ENCODE measurements at places on chromosomes 3 and 15.

- no peak for DNase-seq
Measured at GRCh38 chr3:150589759-150590158, 13.4 kb upstream of the SELENOT start.

- DNase-seq, result no peak
Measured at GRCh38 chr3:127889976-127890650, 24.9 kb upstream of the KBTBD12 start.

GRCh38 chr15:69472562-69472961 is 19.9 kb downstream of the RPLP1 start:
- DNase-seq, result no peak

DNA sequence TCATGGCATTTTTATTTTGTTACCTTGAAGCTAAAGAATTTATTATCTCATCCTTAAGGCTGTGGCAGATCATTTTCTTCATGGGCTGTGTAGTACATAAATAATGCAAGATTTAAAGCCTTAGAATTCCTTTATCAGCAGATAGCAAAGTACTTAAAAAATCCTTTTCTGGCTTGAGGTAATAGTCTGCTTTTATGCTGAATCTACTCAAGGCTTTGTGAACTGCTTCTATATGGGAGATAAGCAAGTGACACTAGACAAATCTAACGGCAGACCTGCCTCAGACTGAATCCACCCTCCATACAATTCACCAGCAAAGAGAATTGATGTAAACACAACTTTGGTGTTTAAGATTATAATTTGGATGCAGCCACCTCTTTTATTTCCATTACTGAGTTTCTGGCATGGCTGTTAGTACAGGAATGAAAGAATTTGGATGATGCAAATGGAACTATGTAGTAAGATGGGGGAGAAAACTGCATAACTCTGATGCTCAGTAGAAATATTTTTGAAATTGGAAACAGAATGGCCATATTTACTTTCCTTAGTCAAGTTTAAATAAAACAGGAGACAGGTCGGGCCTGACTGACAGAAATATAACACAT is 1121.5 kb downstream of the NAALADL2 start:
- peak; percentile 76 for DNase-seq

GRCh38 chr15:61383421-61383820 is 154.3 kb upstream of the RORA start:
- peak; percentile 73 for DNase-seq

- DNase-seq, result no peak
Measured at GRCh38 chr3:15116032-15116669, 17.2 kb upstream of the RBSN start.

DNA sequence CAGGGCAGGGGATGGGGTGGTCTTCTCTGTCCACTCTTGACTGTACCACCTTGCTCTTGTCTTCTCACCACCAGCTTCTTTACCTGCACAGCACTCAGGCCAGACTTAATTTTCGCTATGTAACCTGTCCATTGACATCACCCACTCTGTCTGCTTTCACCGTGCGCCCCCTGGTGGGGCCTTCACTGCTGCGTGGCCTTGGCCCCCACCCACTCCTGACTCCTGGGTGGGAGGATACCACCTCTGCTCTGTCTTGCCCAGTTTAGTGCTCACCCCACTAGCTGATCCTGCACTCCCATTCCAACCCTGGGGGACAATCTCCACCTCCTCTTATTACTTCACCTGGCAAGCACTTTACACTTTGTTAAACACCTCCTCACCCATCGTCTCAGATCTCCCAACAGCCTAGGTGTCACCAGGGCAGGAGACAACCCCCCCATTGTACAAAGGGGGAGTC is 17.7 kb downstream of the PTH1R start:
- peak; percentile 57 for DNase-seq

- no peak for DNase-seq
Measured at GRCh38 chr3:111571907-111572460, 23.2 kb downstream of the ZBED2 start.

DNA sequence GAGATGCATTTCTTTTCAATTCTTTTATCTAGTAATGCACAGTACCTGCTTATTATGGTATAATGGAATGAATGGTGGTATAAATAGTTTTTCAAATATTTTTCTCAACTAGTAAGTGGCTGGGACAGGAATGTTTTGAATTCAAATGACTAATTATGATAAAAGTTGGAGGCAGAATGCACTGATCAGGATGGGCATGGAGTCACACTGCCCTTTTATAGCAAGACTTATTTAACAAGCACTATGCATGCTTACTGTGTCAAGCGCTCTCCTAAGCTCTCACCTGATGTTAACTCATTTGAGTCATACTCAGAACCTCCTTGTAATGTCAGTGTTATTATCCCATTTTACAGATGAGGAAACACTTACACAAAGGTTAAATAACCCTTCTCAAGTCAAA is 221.8 kb downstream of the FEZF2 start:
- DNase-seq, result peak; percentile 69

DNA sequence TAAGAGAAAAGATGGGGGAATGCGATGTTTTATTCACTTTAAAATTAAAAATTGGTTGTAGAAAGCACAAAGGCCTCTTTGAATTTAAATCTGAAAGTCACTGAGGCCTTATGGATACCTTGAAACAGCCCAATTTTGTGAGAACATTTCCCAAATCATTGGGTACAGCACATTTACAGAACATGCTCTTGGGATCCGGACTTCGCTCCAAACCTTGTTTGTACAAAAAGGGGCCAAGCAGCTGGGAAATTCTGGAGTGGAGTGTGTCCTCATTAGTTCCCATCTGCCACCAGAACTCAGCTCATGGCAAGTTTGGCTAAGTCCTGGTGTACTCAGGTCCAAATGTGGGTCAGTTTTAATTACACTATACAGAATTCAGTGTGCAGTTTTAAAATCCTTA is 254.2 kb downstream of the ZBTB20 start:
- no peak for DNase-seq

DNA sequence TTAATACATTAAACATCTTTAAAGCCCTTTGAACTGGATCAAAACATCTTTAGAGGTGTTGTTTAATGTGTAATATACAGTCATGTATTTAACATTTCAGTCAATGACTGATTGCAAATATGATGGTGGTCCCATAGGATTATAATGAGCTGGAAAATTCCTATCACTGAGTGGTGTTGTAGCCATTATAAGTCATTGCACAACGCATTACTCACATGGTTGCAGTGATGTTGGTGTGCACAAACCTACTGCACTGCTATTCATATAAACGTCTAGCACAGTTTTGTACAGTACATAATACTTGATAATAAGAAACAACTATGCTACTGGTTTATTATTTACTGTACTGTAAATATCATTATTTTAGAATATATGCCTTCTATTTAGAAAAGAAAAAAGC is 75.6 kb downstream of the DTWD1 start:
- DNase-seq, result peak; percentile 13

- DNase-seq, result no peak
Measured at GRCh38 chr15:91068436-91068835, 31.6 kb upstream of the SV2B start.

DNA sequence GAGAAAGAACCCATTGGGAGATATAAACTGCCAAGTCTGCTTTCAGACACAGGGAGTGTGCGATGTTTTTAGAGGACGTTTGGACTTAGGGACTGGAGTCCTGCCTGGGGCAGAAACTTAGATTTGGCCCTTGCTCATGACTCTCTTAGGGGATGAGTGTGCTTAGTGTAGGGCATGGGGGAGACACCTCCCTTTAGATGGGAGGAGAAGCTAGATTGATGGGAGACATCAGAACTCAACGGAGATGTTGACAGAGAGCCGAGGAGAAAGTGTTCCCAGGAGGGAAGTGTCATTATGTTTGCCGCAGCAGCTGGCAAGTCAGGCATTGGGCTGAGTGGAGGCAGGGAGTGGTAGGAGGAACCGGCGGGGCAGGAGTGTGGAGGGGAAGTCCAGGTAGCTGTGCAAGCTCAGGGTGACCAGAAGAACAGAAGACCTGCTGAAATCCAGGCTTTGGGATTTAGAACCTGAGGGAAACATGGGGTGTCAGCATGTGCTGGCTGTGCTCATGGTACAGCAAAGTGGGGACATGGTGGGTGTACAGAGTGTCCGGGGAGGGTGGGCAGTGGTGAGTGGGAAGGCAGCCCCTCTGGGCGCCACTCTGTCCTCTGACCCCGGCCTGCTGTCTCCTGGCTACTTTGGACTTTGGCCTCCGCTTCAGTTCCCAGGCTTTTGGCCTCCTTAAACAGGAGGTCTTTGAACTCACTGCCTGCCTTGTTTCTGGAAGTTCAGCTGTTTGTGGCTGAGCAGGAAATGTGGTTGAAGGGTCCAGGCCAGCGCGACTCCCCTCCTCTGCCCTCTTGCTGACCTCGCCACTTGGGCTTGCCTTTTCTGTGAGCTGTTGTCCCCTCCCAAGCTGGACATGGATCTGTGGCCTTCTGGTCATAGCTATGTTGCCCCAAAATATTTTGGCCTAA is 324.0 kb upstream of the LRRFIP2 start:
- DNase-seq, result no peak

GRCh38 chr3:119293871-119294695 is at the start of gene ARHGAP31:
ARHGAP31 (plus strand) TSS chr3:119294383; CDS start chr3:119294905, 522 bp downstream.
- DNase-seq, result peak; percentile 81

- peak; percentile 73 for DNase-seq
Measured at GRCh38 chr3:161104561-161105551, at the start of gene B3GALNT1. B3GALNT1 (minus strand) TSS chr3:161105349; CDS start chr3:161086754, 18,595 bp downstream.

DNA sequence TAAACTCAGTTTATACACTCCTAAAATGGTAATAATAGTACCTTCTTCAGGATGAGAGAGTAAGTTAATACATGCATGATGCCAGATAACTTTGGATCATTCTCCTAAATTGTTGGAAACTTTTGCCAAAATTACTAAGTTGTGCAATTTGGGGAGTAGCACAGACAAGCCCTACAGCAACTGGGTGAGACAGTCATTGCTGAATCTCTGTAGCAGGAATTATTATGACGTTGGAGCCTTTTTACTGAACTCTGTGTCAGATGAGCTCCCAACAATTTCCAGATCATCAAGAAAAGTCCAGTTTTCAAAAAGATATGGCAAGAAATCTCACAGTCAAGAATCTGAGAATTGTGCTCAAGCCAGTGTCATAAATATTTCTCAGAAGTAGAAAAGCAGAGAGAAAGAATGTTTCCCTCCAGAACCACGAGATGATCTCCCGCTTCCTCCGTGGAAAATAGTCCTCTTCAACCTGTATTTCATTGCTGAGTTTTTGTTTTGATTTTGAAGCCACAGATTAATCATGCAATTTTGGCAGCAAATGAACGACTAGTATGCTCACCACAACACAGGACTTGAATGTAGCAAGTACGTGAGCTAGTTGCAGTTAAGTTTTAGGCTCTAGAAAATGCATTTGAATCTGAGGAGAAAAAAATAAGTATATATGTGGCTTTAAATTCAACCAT is 485.4 kb downstream of the CNTN6 start:
- DNase-seq, result no peak

- peak; percentile 25 for DNase-seq
Measured at GRCh38 chr3:66394753-66395249, 106.0 kb downstream of the LRIG1 start.

Measured in EH (cell line).